ENCODE measurements at places on chromosomes 16 and 17.

- peak; percentile 78 for DNase-seq
Measured at GRCh38 chr17:489758-490329, 137.2 kb upstream of the RPH3AL start.

DNA sequence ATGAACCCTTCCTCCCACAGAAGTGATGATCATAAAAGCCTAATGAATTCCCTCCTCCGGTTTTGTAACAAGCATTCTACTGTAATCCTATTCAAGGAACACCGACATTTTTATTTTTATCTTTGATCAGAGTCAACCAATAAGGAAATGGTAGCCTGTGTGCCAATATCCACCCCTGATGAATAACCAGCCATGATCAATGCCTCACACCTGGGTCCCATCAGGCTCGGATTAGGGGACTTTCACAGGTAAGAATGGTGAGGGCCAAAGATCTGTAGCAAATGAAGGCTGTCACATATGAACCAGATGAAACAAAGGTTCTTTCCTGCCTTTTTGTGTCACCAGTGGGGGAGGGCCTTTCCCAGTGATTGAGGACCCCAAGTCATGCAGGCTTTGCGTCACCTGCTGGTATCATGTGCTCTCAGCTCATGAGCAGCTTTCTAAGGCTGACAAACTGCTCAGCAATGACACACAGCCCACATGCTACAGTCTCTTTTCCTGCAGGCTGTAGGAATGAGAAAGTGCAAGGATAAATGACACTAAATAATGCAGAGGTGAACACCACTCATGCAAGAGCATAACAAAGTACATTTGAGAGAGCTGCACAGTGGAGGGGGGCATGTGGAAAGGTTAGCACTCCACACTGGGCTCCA is 34.9 kb downstream of the TOM1L2 start:
- no peak for DNase-seq

DNA sequence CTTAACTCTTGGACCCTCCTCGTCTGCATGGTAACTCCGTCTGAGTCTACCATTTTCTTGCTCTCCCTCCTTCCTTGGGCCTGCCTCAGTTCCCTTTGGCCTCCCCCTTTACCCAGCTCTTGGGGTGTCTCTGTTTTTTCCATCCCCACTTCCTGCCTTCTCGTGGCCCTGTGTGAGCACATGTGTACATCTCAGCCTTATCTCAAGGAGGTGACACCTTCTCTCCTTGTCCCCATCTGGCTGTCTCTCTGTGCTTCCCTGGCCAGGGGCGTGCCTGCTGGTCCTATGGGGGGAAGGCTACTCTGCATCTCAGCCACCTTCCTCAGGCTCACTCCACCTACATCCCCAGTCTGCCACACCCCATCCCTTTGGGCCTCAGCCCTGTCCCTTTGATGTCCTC is 6.6 kb downstream of the CTF1 start:
- no peak for DNase-seq

DNA sequence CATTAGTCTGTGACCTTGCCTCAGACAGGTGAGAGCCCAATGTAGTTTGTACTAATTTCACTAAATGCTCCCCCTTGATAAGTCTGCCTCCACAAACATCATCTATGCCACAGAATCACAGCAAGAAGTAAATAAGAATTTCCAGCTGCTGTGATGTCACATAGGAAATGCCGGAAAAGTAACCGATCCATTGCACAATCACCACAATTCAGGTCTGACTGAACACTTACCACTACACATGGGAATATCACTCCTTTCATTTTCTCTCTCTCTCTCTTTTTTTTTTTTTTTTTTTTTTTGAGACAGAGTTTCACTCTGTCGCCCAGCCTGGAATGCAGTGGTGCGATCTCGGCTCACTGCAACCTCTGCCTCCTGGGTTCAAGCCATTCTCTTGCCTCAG is 79.0 kb upstream of the CDH11 start:
- peak; percentile 63 for DNase-seq

GRCh38 chr17:33527290-33527689 is 234.2 kb upstream of the ASIC2 start:
- DNase-seq: no peak

DNA sequence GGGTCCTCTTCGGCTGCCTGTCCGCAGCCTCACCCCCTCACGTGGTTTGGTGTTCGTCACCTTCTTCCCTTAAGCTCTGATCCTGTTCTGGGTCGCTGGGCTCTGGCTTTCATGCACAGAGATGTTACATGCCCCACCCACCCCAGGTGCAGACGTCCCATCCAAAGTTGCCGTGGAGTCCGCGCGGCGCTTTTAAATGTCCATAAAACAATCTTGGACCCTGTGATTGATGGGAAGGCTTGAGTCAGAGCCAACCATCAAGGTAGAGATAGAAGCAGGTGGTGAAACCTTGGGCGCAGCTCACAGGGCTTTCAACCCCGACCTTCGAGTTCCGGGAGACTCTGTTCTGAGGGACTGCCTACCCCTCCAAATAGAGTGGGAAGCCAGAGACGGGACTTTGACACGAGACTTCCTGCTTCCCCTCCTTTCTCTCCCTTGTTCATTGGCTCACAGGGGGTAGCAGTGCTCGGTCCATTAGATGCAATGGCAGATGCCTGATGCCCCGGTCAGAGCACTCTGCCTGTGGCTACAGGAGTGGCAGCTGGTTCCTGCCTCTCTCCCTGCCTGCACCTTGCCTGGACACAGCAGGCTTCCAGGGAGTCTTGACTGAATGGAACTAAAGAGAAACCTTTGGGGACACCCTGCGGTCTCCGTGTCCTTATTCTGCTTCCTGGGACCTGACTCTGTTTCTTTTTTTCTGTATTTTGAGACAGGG is 4.0 kb downstream of the ENGASE start:
- DNase-seq: no peak

- DNase-seq: peak; percentile 80
Measured at GRCh38 chr17:78716814-78717393, 65.2 kb downstream of the CYTH1 start.

GRCh38 chr16:23064639-23065038 is 84.6 kb downstream of the USP31 start:
- DNase-seq: no peak

DNA sequence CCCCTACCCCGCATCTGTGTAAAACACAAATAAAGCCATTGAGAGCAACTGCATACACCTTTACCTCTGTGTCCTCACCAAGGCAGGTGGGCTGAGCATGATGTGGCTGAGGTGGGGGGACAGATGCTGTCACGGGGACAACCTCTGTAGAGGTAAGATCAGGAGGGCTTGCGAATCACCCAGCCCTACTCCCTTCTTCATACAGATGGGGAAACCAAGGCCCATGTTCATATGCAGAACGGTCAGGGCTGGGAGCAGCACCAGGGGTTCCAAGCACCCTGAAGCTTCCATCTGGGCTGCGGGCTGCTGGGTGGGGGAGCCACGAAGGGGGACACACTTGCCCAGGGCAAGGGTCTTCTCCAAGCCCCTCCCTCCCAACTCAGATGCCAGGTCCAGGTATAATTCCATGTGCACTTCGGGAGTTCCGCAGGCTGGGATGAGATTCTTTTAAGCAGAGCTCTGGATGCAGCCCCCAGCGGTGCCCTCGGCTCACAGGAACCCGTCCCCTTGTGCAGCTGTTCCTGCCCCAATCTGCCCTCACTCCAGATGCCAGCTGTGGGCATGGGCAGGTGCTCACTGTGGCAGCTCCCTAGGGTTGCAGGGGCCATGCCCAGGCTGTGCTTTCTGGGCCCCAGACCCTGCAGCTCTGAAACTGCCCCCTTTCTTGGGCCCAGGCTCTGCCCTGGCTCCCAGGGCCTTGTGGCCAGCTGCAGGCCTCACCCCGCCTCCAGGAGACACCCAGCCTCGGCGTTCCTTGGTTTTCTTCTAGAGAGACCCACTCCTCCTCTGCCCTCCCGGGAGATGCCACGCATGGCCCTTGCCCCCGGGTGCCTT is 9.6 kb downstream of the CTRB1 start:
- no peak for DNase-seq

- DNase-seq: peak; percentile 59
Measured at GRCh38 chr17:77349976-77350830, 209.4 kb downstream of the SEC14L1 start.

- no peak for DNase-seq
Measured at GRCh38 chr16:80449392-80449791, 91.4 kb upstream of the DYNLRB2 start.

DNA sequence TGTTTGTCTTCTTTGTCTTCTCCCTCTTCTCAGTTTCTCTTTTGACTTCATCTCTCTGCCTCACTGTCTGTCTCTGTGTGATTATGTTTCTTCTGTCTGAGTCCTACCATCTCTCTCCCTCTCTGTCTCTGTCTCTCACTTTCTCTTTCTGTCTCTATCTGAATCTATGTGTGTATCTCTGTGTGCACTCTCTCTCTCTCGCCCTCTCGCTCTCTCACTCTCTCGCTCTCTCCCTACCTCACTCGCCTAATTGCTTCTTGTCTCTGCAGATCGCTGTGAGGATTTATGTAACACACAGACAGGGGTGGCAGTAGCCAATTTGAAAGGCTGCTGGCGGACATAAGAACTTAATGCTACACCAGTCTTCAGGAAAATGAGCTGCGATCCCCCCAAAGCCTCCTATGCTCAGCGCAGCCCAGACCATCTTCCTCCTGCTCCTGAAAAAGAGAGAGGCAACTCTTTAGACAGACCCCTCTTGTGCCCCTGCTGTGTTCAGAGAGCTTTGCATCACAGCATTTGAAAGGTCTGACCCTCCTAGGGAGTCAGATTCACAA is 140.9 kb downstream of the CCT6B start:
- no peak for DNase-seq

- no peak for DNase-seq
Measured at GRCh38 chr16:56732832-56733231, 2.9 kb downstream of the NUP93 start.

DNA sequence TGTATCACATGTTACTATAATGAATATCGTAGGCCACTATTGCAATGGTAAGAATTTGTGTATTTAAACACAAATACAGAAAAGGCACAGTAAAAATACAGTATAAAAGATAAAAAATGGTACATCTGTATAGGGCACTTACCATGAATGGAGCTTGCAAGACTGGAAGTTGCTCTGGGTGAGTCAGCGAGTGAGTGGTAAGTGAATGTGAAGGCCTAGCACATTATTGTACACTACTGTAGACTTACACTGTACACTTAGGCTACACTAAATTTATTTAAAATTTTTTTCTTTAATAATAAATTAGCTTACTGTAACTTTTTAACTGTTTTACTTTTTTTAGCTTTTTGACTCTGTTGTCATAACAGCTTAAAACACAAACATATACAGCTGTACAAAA is 42.5 kb downstream of the AKAP10 start:
- no peak for DNase-seq

- no peak for DNase-seq
Measured at GRCh38 chr16:66832661-66833305, 2.0 kb upstream of the NAE1 start.

DNA sequence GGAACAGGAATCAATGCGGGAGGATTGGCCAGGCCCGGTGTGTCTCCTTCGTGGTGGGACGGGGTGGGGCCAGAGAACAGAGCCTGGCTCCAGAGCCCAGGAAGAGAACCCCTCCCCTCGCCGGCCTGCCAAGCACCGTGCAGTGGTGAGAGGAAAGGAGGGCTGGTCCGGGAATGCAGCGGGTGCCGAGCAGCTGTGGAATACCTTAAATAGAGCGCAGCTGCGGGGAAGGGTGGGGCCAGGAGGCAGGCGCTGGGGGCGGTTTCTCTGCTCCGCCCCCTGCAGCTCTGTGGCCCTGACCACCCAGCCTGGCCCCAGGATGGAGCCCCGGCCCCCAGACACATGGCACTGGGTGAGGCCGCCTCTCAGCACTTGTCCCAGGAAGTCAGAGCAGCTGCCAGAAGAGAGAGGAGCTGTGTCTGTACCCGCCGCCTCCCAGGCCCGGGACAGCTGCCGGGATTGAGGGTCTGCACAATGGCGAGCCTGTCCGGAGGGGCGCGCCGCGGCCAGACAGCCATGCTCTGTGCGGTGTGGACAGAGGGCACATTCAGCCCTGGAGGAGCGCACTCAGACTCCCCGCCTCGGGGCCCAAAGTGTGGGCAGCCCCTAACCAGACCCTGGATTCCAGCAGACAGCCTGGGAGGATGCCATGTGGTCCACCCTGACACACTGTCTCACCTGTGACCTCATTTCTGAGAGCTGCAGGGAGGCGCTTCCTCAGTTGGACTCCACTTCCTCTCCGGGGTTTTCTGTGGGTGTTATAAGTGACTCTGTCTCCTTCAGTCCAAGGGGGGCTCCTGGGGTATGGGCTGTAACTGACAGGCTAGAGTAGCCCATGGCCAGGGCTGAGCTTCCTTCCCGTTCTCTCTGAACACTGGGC is 268.8 kb downstream of the SEC14L1 start:
- DNase-seq: peak; percentile 87

DNA sequence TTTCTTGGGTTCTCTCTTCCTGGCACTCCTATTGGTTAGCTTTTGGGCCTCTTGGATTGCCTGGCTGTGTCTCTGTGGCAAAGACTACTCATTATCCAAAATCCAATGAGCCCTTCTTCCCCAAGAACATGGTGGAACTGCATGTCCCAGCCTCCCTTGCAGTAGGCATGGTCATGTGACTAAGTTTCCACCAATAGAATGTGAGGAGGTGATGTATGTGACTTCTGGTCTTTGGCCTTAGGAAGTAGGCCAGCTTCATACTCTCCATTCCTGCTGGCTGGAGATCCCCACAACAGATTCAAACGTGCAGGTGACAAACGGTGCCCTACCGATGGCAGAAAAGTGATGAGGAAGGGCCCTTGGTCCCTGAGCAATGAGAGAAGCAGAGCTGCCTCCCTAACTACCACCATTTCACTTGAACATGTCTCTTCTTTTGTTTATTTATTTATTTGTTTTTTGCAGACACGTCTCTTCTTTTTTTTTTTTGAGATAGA is 17.3 kb upstream of the SPN start:
- no peak for DNase-seq

DNA sequence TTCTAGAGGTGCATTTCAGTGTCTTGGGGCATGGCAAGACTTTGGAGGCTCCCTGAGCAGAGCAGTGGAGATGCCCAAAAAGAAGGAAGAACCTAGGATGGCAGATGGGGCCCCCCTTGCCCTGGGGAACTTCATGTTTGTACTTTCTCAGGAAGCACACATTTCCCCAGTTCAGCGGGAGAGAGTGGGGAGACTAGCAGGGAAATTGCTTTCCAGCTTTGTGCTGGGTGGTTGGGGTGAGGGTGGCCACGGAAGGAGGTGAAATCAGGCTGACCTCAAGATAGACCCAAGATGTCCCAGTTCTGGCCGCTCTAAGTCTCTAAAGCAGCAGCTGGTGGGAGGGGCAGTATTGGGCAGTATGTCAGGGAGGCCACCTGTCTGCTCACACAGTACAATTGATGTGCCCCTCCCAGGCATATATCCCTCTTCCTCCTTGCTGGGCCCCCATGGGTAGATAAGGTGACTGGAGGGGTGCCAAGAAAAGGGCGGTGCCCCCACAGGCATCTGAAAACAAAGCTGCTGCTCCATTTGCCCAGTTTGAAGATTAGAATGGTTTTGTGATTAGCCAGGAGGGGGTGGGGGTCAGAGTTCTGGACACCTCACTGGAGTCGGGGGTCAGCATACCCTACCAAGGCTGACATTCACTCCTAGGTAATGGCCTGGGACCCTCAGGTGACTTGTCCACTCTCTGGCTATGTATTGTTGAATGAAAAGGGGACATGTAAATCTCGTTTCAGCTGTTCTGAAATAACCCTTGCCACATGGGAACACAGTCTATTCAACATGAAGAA is 17.1 kb upstream of the NAGLU start:
- no peak for DNase-seq

- DNase-seq: no peak
Measured at GRCh38 chr17:74599023-74599399, 6.9 kb upstream of the CD300LD start.

GRCh38 chr16:49283376-49284049 is 1.9 kb upstream of the CBLN1 start:
- no peak for DNase-seq
